ENCODE measurements at places on chromosomes 6 and 20.
A peak's percentile ranks its signal among the peaks of the same experiment; 100 is the strongest.

DNA sequence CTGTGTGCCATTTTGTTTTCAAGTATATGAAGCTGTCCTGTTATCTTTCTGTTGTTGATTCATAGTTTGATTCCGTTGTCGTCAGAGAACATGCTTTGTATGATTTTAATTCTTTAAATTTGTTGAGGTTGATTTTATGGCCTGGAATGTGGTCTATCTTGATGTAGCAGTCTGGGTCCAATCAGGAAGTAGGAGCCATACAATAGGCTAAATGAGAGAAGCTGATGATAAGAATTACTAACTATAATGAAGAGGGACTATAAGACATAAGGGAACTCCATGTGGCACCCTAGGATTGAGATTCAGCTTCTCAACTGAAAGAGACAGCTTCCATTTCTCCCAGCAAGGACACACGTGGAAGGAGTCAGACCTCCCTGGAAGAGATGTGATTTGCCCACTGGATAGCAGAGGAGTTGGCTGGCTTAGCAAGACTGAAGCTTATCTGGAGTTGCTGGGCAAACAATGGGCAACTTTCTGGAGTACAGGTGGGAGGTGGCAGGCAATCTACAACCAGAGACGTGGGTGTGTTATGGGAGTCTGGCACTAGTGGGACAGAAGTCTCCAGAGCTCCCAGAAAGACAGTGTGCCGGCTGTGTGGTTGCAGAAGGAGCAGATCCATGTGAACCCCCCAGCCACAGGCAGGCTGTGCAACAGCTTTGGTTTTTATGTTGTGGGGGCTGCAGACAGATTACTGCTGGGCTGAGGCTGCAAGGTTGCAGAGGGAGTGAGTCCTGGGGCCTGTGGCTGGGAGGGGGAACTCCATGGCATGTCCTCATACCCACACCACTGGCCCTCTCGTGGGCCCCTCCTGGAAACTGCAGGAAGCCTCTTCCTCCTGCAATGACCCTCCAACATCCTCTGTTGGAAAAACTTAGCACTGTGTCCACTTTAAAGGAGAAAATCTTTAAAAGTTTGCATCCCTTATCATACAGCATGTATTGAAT lies 7.1 kb downstream of the ZNF831 start:
- DNase-seq, result no peak

- DNase-seq, result no peak
Observed at GRCh38 chr6:4250645-4251044, 115.3 kb upstream of the ECI2 start.

- DNase-seq, result no peak
Observed at GRCh38 chr6:63649269-63649668, 13.7 kb downstream of the PHF3 start.

GRCh38 chr6:3379482-3380060 lies 77.3 kb downstream of the SLC22A23 start:
- no peak for DNase-seq

- DNase-seq, result no peak
Observed at GRCh38 chr6:15299430-15300131, 53.7 kb downstream of the JARID2 start.

DNA sequence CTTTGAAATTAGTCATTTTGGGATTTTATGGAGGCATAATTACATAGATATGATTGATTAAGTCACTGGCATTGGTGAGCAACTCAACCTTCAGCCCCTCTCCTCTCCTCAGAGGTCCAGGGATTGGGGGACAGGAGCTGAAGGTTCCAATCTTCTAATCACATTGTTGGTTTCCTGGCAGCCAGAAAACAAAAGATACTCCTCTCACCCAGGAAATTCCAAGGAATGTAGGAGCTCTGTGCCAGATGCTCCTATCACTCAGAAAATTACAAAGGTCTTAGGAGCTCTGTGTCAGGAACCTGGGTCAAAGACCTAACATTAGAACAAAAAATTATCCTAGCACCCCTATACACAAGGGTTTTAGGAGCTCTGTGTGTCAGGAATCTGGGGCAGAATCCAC lies 679.7 kb upstream of the ID4 start:
- no peak for DNase-seq

DNA sequence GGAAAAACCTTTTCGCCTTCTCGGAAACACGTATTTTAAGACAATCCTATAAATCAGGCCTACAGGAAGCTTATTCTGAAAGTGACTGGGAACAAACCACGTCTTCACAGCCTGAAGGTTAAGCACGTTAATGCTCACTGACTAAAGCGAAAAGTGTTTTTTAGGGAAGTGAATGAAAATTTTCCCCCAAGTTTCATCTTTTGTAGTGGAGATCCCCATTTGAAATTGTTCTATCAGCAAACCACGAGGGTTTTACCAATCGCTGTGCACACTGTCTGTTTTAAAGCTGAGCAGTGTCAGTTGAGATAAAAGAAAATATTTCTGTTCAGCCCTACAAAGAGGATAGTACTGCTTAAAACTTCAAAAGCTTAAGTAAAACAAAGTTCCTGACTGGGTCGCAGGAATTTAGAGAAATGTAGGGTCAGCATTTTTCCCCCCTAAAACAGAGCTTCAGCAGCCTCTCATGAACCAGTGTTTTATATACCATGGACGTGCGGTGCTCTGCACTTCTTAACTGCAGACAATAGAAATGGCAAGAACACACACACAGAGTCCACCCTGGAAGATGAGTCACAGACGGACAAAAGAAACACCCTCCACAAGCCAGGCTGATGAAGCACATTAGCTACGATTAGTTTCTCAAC lies 34.9 kb downstream of the SLC22A23 start:
- no peak for DNase-seq

- no peak for DNase-seq
Observed at GRCh38 chr6:17167327-17167979, 65.6 kb downstream of the STMND1 start.

- DNase-seq, result no peak
Observed at GRCh38 chr6:32329141-32329540, 42.6 kb downstream of the TSBP1 start.

- DNase-seq, result no peak
Observed at GRCh38 chr6:17493286-17493685, 99.9 kb downstream of the CAP2 start.

- DNase-seq, result peak; percentile 83
Observed at GRCh38 chr6:169789944-169790927, 38.8 kb downstream of the ERMARD start.

DNA sequence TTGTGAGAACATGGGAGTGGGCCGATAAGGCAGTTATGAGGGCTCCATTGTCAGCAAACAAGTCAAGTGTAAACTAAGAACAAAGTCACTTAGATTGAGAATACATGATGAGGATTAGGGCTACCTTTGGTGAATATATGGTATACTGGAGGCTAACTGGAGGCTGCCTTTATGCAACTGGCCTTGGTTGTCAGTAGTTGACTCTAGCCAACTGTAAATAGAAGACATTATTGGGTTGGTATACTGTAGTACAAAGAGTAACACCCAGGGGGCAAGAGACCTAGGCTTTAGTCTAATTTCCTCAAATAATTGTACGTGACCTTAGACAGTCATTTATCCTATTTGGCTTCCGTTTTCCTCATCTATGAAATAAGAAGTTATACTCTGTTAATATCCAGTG lies 235.2 kb downstream of the ARID1B start:
- no peak for DNase-seq

GRCh38 chr6:114315831-114316595 lies 26.8 kb downstream of the HS3ST5 start:
- no peak for DNase-seq

DNA sequence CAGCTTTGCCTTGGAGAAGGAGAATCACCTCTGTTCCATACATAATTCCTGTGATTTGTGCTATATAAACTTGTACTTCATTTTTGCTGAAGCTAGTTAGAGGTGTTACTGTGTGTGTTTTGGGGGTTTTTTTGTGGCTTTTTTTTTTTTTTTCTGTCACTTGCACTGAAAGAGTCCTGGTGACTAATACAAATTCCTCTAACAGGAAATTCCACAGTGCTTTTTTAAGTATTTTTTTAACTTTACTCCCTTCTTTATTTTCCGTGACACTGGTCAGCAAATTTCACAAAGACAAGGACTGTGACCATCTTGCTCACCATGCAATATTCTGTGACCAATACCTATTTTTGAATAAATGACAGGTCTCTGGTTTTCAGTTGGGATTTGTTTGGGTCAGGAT lies 110.5 kb downstream of the ISM1 start:
- DNase-seq, result no peak
